Mucosa of descending colon (tissue), 3 donors: ENCODE measurements at places on chromosomes 5 and 9. TPM values are rescaled to one million over a fixed set of nuclear protein-coding genes. Genes with fewer than 3 reads are reported as not detected.

Gene NR5A1
- 0.12 TPM for total RNA-seq

Gene INSL6
- total RNA-seq = not detected

Gene ZNG1E
- 44.4 TPM for total RNA-seq

Gene BTNL3
- 46.5 TPM for total RNA-seq

Gene SPINK13
- not detected for total RNA-seq

Gene LHX2
- total RNA-seq = not detected

Gene WDR31
- 3.3 TPM for total RNA-seq

Gene OTULINL
- 67.2 TPM for total RNA-seq

Gene GRXCR2
- total RNA-seq = not detected
